Hippocampal formation (tissue), 2 donors: ENCODE measurements at places on chromosomes 2 and 18.

- peak; percentile 5 for DNase-seq
Measured at GRCh38 chr2:163191372-163191771, 352.8 kb upstream of the KCNH7 start.

DNA sequence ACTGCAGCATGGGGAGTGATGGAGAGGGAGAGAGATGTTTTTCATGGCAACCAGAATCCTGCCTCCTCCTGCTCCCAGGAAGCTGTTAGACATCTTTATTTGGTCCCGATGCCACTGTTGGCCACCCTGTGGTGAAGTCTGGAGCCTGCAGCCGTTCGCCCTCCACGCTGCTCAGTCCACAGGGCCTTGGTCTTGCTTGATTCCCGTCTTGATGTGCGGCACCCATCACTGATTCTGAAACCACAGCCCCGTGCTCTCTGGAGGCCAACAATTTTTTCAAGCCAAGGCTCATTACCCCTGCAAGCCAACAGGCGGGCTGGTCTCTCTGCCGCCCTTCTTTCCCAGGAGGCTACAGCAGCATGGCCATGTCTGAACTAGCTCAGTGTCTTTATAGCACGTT, 24.5 kb downstream of the SIGLEC15 start:
- DNase-seq, result no peak

DNA sequence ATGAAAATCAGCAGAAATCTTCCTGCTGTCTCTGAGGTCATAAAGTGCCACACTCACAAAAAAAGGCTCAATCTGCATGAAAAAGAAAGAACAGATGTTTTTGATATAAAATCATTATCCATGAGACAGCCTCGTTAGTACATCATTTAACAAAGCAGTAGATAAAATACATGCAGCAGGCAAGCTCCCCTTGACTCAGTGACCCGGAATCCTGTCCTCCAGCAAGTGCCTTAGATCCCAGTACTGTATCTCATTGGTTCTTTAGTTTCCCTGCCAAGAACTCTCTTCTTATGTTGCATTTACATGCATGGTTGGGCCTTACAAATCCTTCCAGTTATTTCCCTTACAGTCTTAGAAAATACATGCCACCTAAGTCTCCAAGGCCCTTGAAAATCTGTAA, 148.9 kb upstream of the CCDC195 start:
- no peak for DNase-seq

GRCh38 chr18:61901323-61901986, 8.6 kb upstream of the RNF152 start:
- peak; percentile 19 for DNase-seq

DNA sequence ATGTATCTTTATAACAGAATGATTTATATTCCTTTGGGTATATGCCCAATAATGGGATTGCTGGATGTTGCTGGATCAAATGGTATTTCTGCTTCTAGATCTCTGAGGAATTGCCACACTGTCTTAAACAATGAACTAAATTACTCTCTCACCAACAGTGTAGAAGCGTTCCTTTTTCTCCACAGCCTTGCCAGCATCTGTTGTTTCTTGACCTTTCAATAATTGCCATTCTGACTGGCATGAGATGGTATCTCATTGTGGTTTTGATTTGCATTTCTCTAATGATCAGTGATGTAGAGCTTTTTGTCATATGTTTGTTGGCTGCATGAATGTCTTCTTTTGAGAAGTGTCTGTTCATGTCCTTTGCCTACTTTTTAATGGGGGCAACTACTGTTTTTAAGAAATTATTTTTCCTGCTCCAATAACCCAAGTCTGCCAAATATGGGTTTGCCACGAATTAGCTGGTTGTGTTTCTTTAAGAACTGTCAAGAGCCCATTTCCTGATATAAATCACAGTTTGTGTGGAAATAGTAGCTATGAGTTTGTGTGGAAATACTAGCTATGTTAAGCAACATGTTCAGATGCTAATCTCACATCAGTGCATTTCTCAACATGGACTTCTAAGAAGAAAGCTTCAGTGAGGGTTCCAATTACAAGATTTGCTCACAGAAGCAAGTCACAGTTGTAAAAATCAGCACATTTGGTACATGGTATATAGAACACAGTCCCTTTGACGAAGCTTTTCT, 259.4 kb downstream of the ANAPC1 start:
- no peak for DNase-seq

- no peak for DNase-seq
Measured at GRCh38 chr2:235212501-235213158, 260.8 kb downstream of the SH3BP4 start.

- DNase-seq, result no peak
Measured at GRCh38 chr2:27159271-27159670, 10.5 kb downstream of the TCF23 start.

DNA sequence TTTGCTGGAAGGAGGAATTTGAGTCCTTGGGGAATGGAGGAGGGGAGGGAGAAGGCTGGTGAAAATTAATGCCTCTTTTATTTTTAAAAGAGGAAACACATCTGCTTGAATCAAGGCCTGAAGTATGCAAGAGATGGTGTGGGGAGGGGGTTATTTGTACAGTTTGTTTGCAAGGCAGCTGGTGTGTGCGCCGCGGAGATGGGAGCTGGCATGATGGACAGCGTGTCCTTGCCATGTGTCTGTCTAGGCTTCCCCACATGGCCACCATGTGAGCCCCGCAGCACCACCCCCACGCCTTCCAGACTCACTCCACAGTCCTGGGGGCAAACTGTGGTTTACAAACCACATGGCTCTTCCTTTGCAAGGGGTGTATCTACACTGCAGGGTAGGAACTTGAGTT, 154.8 kb upstream of the APCDD1 start:
- DNase-seq, result peak; percentile 15

DNA sequence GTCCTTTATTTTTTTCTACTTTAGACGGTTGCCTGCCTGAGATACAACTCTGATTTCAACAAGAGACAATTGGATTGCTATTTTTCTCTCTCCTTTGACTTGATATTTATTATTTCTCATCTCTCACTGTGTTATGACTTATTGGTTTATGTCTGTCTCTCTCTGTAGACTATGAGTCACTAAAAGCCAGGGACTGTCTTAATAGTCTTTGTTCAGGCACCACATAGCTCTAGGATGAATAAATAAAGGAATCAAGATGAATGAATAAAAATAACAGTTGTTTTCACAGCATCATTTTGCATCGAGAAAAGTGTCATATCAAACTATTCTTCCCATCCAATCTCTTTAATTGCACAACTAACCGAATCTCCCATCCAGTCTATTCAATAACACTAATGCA, 31.4 kb upstream of the CD28 start:
- DNase-seq, result no peak

- DNase-seq, result no peak
Measured at GRCh38 chr2:100919316-100919715, 82.8 kb upstream of the RPL31 start.

DNA sequence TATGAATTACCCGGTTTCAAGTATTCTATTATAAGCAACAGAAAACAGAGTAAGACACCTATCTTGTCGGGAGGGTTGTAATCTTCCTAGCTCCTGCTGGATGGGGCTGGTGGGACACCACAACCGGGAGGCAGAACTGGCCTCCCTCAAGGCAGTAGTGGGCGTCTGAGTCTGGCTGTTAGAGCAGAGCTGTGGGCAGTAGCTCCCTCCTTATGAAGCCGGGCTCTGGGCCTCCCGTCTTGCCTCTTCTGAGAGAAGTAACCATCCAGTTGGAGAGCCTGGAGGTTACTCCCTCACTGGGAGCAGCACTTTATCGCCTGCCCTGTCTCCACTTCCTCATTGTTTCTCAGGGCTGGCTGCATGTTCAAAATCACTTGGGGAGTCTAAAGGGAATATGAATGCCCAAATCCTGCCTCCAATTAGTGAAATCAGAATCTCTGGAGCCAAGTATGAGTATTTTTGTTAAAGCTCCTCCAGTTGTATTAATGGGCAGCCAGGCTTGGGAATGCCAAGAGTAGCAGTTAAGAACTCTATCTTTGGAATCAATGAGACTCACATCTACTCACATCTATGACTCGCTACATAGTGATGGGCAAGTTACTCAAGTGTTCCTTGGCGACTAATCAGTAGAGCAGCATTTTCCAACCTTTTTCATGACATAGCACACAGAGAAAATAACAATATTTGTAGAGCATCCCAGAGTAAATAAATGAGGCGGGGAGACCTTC, 27.3 kb upstream of the NRP2 start:
- no peak for DNase-seq

- DNase-seq, result no peak
Measured at GRCh38 chr2:145380436-145381017, 860.6 kb upstream of the ZEB2 start.

DNA sequence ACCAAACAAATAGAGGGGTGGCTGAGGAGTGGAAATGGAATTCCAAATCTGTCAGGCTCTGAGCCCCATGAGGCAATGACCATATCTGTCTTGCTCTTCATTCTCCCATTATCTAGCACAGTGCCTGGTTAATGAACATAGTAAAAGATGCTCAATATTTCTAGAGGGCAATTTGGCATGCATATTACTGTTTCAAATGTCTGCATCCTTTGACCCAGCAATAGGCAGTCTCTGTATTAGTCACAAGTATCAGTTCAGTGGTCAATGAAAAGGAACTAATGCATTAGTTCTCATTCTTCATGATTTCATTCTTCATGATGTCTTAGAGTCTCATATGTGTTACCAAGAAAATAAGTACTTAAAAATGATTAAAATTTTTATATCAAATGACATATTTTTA, 28.4 kb upstream of the MALL start:
- no peak for DNase-seq

DNA sequence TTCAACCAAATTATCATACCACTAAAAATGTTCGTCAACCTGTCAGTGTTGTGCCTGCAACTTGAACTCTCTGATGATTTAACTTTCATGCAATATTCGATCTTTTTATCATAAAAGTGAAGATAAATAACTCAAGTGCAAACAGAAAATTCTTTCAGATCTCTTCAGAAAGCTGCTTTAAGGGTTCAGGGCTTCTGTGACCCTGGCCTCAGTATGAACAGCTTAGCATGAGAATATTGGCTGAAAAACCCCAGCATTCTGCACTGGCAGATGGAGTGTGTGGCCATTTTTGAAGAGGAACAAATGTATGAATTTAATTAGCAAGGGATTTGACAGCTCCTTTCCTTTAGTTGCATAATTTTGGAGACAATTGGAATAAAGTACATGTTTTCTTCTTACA, 851.4 kb upstream of the SOX11 start:
- DNase-seq, result no peak

- no peak for DNase-seq
Measured at GRCh38 chr2:238170386-238171071, 11.8 kb downstream of the ERFE start.

- DNase-seq, result no peak
Measured at GRCh38 chr2:4272261-4272858, 569.0 kb downstream of the DCDC2C start.

GRCh38 chr2:187168720-187169713, 279.0 kb downstream of the CALCRL start:
- DNase-seq, result no peak

DNA sequence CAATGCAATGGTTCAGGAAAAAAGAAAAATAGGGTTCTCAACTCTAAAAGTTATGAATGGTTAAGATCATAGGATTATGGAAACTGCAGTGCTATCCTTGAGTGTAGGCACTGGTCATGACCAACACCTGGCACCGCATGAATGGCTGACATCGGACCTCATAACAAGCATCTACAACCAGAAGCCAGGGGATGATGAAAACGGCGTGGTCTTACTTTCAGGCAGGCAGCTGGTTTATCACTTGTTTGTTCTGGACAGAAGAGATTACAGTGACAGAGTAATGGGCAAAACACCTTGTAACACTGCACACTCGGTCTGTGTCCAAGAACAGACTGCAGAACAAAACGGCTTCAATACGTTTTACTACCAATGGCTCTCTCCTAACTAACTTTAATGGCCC, 132.8 kb downstream of the STK39 start:
- DNase-seq, result no peak

GRCh38 chr18:36295880-36296301, 1.6 kb upstream of the FHOD3 start:
- DNase-seq, result no peak

DNA sequence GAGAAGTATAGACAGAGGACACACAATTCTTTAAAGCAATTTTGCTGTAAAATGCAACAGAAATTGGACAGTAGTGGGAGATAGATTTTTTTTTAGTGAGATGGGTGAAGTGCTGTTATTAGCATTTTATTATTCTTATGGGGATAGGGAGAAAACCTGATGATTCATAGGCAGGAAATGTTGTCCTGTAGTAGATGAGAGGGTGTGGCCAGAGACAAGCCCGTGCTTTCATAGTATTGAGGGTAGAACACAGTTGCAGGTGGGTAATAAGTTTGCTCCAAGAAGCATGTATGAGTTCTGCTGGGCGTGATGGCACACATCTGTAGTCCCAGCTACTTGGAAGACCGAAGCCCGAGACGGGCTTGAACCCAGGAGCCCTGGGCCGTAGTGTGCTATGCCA, 128.3 kb upstream of the ARHGAP28 start:
- no peak for DNase-seq

DNA sequence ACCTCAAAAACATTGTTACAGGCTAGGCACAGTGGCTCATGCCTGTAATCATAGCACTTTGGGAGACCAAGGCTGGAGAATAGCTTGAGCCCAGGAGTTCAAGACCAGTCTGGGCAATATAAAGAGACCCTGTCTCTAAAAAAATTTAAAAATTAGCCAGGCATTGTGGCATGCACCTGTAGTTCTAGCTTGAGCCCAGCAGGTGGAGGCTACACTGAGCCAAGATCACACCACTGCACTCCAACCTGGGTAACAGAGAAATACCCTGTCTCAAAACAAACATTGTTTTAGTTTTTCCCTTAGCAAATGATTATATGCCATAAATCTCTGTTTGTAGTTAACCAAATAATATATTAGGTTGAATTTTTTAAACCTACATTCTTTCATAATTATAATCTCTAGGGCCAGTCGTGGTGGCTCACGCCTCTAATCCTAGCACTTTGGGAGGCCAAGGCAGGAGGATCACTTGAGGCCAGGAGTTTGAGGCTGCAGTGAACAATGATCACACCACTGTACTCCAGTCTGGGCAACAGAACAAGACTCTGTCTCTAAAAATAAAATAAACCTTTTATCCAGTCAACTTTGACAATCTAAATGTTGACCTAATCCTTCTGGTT, 13.3 kb upstream of the CYP20A1 start:
- no peak for DNase-seq

- DNase-seq, result no peak
Measured at GRCh38 chr2:234827096-234827860, 124.5 kb upstream of the SH3BP4 start.

DNA sequence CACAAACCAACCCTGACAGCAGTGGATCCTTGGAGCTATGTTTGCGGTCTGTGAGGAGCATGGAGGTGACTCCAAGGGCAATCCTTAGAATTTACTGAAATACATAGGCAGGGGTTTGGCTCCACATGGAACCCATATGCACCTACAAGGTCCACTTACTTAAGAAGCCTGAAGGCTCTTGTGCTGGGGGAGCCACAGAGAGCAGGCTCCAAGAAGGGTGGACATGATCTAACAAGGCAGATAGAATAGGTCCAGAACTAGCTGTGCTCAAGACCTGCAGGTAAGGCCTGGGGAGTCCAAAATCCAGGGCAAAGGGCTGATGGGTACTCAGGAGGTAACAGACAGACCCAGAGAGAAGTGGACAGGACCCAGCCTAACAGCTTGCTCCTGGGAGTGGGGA, 1.2 kb upstream of the CDK5R2 start:
- DNase-seq, result no peak

GRCh38 chr2:232882505-232883115, 12.5 kb downstream of the SNORC start:
- DNase-seq, result no peak
